ENCODE measurements at places on chromosomes 12 and 14. TPM values are rescaled to one million over a fixed set of nuclear protein-coding genes. Genes with fewer than 3 reads are reported as not detected.
A peak's percentile ranks its signal among the peaks of the same experiment; 100 is the strongest.

The KCNC2 gene
- total RNA-seq = 0.20 TPM

GRCh38 chr12:62732861-62733427 is 202.0 kb downstream of the PPM1H start:
- no peak for DNase-seq

The GARIN6 gene
- not detected for total RNA-seq

GRCh38 chr12:91311081-91311480 is 128.5 kb upstream of the DCN start:
- no peak for DNase-seq

The MUCL1 gene
- total RNA-seq = 90.0 TPM

The TPH2 gene
- total RNA-seq = not detected

GRCh38 chr14:86430853-86431252 is 900.9 kb downstream of the FLRT2 start:
- DNase-seq = no peak

GRCh38 chr12:100248886-100249285 is 18.0 kb downstream of the DEPDC4 start:
- DNase-seq = no peak

The AICDA gene
- 0.20 TPM for total RNA-seq

- DNase-seq = no peak
Observed at GRCh38 chr14:75158843-75159614, 17.4 kb downstream of the TMED10 start.

- DNase-seq = peak; percentile 85
Observed at GRCh38 chr12:110224379-110225304, 56.4 kb upstream of the ATP2A2 start.

The GLI1 gene
- total RNA-seq = 7.2 TPM

DNA sequence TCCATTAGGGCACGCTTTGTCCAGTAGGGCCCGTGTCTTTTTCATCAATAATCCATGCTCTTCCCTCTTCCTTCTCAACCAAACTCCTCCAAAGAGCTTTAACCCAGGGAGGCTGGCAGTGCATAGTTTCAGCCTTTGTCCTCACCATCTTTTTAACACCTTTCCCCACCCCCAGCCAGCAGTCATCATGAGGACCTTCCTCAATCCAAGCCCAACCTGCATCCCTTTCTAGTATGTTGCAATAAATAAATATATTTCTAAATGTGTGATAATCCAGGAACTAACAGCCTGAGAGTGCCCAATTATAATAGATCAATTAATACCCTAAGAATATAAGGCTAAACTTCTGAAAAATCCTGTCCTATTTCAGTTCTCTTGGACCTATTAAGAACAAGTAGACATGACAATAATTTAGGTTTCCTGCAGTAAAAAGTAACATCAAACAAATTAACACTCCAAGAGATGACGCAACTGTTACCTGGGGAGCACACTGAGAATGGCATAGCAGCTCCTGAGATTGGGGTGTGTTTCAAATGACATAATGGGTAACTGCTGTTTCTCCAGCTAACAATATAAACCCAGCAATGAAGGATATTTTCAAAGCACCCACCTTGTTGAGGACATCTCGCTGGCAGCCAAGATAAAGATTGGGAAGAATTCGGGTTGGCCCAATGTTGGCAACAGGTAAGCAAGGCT is 62.6 kb downstream of the DUSP16 start:
- DNase-seq = no peak

DNA sequence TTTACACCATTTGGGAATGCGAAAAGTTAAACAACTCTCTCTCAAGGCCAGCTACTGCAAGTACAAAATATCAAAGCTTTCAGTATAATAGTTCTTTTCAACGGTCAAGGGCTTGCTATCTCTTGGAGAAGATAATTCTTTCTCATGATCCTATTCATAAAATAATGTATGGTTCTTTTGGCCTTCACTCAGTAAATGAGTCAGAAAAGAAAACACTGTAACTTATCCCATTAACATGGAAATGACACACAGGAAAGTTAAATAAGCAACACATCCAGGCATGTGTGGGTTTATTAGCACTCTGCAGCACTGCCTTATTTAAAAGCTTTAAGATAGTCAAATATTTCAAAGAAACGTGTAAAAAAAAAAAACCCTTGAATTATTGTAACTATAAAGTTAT is 36.9 kb downstream of the ZFC3H1 start:
- no peak for DNase-seq

DNA sequence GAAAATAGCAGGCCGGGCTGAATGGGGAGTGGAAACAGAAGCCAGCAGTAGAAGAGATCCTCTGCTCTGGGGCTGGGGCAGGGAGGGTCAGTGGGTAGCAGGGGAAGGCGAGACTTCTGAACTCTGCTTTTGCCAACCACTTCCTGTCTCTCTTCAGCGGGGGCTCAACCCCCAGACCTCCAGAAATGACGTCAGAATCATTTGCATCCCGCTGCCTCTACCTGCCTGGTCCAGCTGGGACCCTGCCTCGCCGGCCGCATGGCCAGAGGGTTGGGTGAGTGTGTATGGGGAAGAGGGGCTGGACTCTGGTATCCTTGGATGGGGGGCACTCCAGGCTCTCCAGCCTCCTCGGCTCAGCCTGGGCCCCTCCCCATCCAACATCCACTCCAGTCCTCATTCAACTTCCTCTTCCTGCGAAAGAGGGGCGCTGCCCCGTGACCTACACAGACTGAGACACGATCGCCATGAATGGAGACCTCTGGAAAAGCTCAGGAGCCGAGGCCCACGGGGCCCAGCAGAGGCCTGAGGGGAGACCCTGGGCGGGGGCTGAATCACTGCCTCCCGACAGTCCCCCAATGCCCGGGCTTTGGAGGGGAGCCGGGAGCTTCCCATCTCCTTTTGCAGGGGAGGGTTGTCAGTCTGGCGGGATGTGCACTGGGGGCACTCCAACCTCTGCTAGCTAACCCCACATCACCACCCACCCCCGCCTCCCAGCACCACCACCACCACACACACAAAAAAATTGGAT is 458 bp upstream of the HOXC4 start:
- no peak for DNase-seq

GRCh38 chr12:105978276-105978675 is 160.5 kb downstream of the NUAK1 start:
- no peak for DNase-seq

- no peak for DNase-seq
Observed at GRCh38 chr12:93756288-93756687, 79.1 kb downstream of the CRADD start.

The CMA1 gene
- 0.69 TPM for total RNA-seq

GRCh38 chr12:124919521-124920352 is 5.3 kb upstream of the UBC start:
- no peak for DNase-seq

DNA sequence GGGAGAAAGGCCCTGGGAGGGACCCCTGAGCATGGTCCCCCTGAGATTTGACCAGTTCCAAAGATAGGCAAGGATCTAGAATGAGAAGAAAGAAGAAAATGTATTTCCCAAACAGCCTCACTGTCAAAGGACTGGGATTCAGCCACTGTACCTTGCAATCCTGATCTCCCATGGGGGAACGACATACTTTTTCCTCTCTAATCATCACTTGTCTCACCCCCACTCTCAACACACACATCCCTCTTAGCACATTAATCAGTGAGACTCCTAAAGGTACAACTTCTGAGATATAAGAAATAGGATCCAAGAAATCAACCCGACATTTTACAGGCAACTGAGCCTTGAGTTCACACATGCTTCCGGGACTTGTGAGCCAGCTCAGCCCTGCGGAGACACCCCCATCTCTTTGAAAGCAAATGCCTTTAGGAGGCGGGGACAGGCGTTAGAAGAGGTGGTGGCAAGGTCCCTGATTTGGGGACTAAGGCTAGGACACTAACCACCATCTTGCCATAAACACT is 1.4 kb downstream of the MAP3K9 start:
- DNase-seq = no peak

DNA sequence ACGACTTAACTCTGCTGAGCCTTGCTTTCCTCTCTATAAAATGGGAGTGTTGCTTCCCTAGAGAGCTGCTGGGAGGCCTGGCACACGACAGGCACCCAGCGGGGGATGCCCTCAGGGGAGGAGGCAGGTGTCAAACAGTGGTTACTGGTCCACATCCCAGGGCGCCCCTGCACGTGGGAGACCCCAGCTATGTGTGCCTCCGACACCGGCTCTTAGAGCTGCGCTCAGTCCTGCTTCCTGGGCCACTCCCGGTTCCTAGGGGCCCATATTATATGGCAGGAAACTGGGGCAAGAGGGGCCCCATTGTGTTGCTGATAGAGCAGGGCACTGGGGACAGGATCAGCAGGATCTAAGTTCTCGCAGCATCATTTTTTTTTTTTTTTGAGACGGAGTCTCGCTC is 47.3 kb downstream of the CHGA start:
- DNase-seq = no peak

DNA sequence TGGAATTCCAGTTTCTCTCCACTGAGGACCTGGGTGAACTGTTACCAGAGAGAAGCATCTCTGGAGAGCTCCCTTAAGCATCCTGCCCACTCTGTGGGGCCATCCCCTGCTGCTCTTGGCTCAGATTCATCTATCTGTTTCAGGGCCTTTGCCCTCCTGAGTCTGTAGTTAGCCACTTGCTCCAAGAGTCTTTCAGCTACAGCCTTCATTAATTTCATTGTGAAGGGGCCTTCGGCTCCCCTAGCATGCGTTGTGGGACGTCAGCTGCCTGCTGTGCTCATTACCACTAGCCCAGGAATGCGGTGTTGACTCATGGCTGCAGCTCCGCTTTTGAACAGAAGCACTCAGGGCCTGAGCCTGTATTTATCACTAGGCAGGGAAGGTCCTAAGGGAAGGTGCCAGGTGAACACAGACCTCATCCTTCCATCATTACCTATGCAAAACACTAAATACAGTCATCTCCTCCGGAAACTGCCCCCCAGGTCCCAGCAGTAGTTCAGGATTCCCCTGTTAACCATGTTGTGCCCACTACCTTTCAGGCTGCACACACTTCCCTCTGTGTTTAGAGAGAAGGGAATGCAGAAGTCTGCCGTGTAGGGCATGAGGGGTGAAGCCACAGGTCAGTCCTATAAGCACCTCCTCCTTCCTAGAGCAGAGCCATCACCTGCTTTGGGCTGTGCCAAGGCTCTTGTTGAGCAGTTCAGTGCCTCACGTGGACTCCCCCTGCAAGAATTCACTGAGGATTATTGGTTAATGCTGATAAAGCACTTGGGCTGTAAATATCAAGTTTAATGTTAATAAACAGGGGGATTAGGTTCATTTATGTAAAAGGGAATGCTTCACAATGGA is 191.4 kb downstream of the CACNA1C start:
- DNase-seq = peak; percentile 35

GRCh38 chr12:45326358-45326975 is 110.6 kb downstream of the ANO6 start:
- DNase-seq = no peak

The AMHR2 gene
- not detected for total RNA-seq

- DNase-seq = peak; percentile 24
Observed at GRCh38 chr14:23365036-23365731, at the start of gene EFS. EFS (minus strand) TSS chr14:23365172; CDS start chr14:23365025, 147 bp downstream.

The MYO1A gene
- 0.69 TPM for total RNA-seq

The OR6C2 gene
- total RNA-seq = not detected

The SLC38A4 gene
- 2.7 TPM for total RNA-seq

DNA sequence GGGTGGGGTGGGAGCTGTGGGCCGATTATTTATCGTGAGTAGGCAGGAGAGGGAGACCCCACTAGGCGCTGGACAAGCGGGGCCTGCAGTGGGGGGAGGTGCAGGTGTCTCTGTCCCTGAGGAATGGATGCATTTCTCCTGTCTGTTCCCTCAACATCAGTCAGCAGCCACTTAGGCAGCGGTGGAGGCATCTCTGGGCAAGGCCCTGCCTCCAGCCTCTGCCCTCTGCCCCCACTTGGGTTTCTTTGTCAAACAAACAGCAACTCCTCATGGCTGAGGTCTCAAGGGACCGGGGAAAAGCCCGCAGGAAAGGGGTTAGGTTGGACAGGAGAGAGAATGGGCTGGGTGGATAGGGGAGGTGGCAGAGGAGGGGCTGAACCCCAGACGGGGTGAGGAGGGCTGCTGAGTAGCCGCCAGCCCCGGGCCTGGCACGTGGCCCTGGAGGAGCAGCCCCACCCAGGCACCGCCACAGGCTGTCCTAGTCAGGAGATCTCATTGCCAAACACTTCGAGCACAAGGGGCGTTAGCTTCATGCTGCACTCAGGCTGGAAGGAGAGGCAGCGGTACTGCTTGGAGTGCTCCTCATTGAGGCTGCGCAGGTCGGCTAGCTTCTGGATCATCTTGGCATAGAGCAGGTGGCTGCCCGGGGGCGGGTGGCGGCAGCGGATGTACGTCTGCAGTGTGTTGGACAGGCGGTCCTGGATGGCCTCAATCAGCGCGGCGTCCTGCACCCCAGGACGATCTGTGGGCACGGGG is 24.7 kb upstream of the HDAC7 start:
- DNase-seq = no peak

DNA sequence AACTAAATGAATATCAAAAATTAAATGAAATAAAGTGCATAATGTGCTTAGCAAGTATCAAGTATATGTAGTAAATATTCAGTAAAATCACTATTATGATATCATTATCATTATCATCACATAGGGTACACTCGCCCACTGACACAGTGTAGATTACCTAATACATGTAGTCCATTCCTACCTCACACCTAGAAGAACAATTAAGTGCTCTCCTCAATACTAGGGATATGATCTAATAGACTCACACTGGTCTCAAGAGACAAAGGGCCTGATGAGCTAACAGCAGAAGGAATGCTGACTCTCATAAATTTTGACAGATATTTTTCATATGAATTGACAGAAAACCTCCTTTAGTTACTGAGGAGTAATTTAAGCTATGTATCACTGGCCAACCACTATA is 29.1 kb downstream of the FSCB start:
- DNase-seq = no peak

- DNase-seq = peak; percentile 70
Observed at GRCh38 chr12:63844391-63845341, at the start of gene SRGAP1. SRGAP1 (plus strand) TSS chr12:63844700; CDS start chr12:63844817, 117 bp downstream.

The INHBE gene
- 0.10 TPM for total RNA-seq

The DCN gene
- total RNA-seq = 1,233 TPM

- no peak for DNase-seq
Observed at GRCh38 chr12:94930772-94931171, 72.7 kb downstream of the NDUFA12 start.

- DNase-seq = no peak
Observed at GRCh38 chr12:18320036-18320617, 58.8 kb downstream of the PIK3C2G start.

The ANKS1B gene
- 10.7 TPM for total RNA-seq

The LGR5 gene
- 13.7 TPM for total RNA-seq

GRCh38 chr14:57071639-57072038 is 197.1 kb downstream of the EXOC5 start:
- no peak for DNase-seq

The KRT77 gene
- 110 TPM for total RNA-seq

All from skin of body (tissue), 3 donors.